ENCODE measurements at places on chromosomes 7 and 10. TPM values are rescaled to one million over a fixed set of nuclear protein-coding genes. Genes with fewer than 3 reads are reported as not detected.

Gene TRPV6
- not detected for total RNA-seq

Gene XPNPEP1
- 83.2 TPM for total RNA-seq

Gene PAPOLB
- 0.05 TPM for total RNA-seq

Gene EPHB6
- 29.1 TPM for total RNA-seq

Gene PTN
- total RNA-seq = not detected

Gene FUOM
- total RNA-seq = 11.9 TPM

Gene CHN2
- total RNA-seq = 2.4 TPM

Gene ABHD11
- total RNA-seq = 15.6 TPM

Gene MYH16
- not detected for total RNA-seq

DNA sequence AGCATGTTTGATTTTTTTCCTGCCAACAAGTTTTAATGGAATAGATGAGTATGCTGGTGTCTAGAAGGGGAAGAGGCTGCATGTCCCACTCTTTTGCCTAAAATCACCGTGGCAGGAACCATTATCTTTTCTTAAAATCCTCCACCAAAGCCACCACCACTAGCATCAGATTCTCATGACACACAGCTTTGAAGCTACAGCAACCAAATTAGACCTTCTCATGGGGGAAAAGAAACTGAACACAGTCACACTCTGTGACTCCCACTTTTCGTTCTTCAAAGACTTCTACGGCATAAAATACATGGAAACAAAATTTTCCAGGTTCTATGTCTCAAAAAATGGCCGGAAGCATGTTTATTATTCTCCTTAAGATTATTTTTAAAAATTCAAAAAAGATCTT lies 81.8 kb downstream of the SGMS1 start:
- H3K4me3 ChIP-seq = no peak overlapping the region
- DNase-seq = no peak
- no peak overlapping the region for H3K27ac ChIP-seq
- peaks cover 71% of the 10 kb centered on the region for H3K4me1 ChIP-seq
- H3K36me3 ChIP-seq = peaks cover 6% of the 10 kb centered on the region

- peak; percentile 53 for DNase-seq
- H3K4me3 ChIP-seq = no peak overlapping the region
- H3K36me3 ChIP-seq = peaks cover 1% of the 10 kb centered on the region
- no peaks in the 10 kb centered on the region for H3K27me3 ChIP-seq
Measured at GRCh38 chr10:103745341-103746247, 109.8 kb downstream of the SH3PXD2A start.

GRCh38 chr10:101839416-101840063 lies 4.1 kb downstream of the KCNIP2 start:
- peak overlapping the region; percentile 73 for H3K4me3 ChIP-seq
- H3K27me3 ChIP-seq = peaks cover 23% of the 10 kb centered on the region
- no peaks in the 10 kb centered on the region for H3K36me3 ChIP-seq
- H3K4me1 ChIP-seq = peaks cover 60% of the 10 kb centered on the region
- H3K27ac ChIP-seq = no peak overlapping the region

GRCh38 chr7:74479066-74479781 lies 25.5 kb downstream of the GTF2IRD1 start:
- no peak overlapping the region for H3K4me3 ChIP-seq
- peaks cover 3% of the 10 kb centered on the region for H3K27me3 ChIP-seq
- H3K4me1 ChIP-seq = no peaks in the 10 kb centered on the region
- no peak overlapping the region for H3K27ac ChIP-seq

- H3K4me1 ChIP-seq = no peaks in the 10 kb centered on the region
- no peak for DNase-seq
- H3K27ac ChIP-seq = no peak overlapping the region
- peaks cover 3% of the 10 kb centered on the region for H3K27me3 ChIP-seq
Measured at GRCh38 chr10:3397231-3397630, 224.6 kb upstream of the PITRM1 start.

DNA sequence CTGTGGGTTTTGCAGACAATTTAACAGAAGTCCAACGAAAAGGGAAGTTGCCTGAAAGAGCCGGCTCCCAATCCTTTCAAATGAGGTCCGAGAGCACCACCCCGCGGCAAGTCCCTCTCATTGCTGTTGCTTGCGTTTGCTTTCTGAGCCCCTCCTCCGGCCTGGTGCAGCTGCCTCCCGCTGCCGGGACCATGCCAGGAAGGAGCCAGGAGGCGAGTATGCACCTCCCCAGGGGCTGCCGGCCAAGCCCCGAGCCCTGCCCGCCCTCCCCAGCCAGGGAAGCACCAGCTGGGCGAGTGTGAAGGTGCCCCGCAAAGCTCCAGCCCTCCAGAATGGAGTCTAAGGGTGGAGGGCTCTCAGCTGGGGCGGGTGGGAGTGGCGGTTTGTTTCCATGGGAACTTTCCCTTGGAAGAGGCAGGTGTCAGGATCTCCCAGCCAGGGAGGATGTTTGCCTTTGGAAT lies 25.8 kb upstream of the PPP2R2D start:
- no peaks in the 10 kb centered on the region for H3K36me3 ChIP-seq
- peaks cover 7% of the 10 kb centered on the region for H3K27me3 ChIP-seq
- H3K4me1 ChIP-seq = peaks cover 1% of the 10 kb centered on the region
- peak; percentile 70 for DNase-seq
- no peak overlapping the region for H3K27ac ChIP-seq

GRCh38 chr7:12389089-12389700 lies 14.5 kb downstream of the VWDE start:
- no peak overlapping the region for H3K27ac ChIP-seq
- H3K4me1 ChIP-seq = no peaks in the 10 kb centered on the region
- DNase-seq = peak; percentile 58
- no peaks in the 10 kb centered on the region for H3K27me3 ChIP-seq
- no peak overlapping the region for H3K4me3 ChIP-seq

GRCh38 chr10:71343392-71343773 lies 24.3 kb downstream of the SLC29A3 start:
- no peak overlapping the region for H3K4me3 ChIP-seq
- H3K27me3 ChIP-seq = no peaks in the 10 kb centered on the region
- DNase-seq = no peak
- no peak overlapping the region for H3K27ac ChIP-seq

DNA sequence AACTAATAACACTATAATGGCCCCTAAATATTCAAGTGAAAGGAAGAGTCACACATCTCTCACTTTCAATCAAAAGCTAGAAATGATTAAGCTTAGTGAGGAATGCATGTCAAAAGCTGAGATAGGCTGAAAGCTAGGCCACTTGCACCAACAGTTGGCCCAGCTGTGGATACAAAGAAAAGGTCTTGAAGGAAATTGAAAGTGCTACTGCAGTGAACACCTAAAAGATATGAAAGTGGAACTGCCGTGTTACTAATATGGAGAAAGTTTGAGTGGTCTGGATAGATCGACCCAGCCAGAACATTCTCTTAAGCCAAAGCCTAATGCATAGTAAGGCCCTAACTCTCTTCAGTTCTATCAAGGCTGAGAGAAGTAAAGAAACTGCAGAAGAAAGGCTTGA lies 12.1 kb upstream of the SNX13 start:
- peak overlapping the region; percentile 50 for H3K4me3 ChIP-seq
- DNase-seq = peak; percentile 30
- peaks cover 19% of the 10 kb centered on the region for H3K4me1 ChIP-seq

GRCh38 chr10:46046261-46046660 lies at the start of gene MSMB:
MSMB (minus strand) TSS chr10:46046269; CDS start chr10:46046237, 32 bp downstream.
- H3K4me3 ChIP-seq = no peak within 1 kb of the TSS
- H3K27ac ChIP-seq = no peak within 1 kb of the TSS
- DNase-seq = no peak
- H3K27me3 ChIP-seq = peaks cover 11% of the 10 kb centered on the region
- no peaks in the 10 kb centered on the region for H3K4me1 ChIP-seq

DNA sequence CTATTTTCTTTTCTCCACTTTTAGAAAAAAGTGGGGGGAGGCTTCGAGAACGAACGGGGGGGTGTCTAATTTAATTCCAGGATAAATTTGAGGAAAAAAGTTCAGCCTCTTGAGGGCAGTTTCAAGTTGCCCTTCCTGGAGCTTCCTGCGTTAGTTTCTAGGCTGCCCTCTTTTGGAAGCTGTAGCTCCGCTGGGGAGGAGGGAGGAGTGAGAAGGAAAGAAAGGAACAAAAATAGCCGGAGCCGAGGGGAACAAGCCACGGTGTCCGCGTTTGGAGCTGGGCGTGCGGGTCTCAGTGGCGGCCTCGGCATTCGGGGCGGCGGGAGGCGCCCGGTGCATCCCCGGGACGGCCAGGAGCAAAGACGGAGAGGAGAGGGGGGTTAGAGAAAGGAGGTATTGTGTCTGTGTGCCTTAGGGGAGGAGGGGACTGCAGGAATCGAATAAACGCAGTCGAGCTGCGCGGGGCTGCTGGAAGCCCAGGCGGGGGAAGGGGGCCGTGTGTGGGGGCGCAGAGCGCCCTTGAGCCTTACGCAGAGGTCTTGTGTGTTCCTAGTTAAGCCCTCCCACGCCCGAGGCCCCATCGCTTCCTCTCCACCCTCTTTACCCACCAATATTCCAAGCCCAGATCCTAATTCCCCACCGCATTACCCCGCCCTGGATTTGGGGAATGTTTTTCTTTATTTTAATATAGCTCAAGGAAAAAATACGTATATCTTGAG lies 2.0 kb upstream of the TNRC18 start:
- H3K27ac ChIP-seq = peak overlapping the region; percentile 80
- peaks cover 1% of the 10 kb centered on the region for H3K36me3 ChIP-seq
- DNase-seq = no peak
- H3K4me1 ChIP-seq = peaks cover 38% of the 10 kb centered on the region

GRCh38 chr7:31027161-31027965 lies 24.7 kb upstream of the ADCYAP1R1 start:
- no peak for DNase-seq
- peaks cover 31% of the 10 kb centered on the region for H3K4me1 ChIP-seq
- H3K27me3 ChIP-seq = no peaks in the 10 kb centered on the region
- no peak overlapping the region for H3K4me3 ChIP-seq
- no peak overlapping the region for H3K27ac ChIP-seq

DNA sequence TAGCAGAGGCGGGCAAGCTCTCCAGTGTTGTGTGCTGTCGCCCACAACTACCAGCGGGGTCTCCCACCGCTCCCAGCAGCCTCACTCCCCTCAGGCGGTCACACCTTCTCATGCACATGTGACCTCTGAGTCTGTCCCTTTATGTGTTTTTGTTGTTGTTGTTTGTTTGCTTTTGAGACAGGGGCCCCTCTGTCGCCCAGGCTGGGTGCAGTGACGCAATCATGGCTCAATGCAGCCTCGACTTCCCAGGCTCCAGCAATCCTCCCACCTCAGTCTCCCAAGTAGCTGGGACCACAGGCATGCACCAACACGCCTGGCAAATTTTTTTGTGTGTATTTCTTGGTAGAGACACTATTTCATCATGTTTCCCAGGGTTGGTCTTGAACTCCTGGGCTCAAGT lies 1.5 kb downstream of the CPSF4 start:
- H3K4me3 ChIP-seq = peak overlapping the region; percentile 98
- no peak for DNase-seq
- no peaks in the 10 kb centered on the region for H3K27me3 ChIP-seq
- peaks cover 38% of the 10 kb centered on the region for H3K4me1 ChIP-seq
- H3K36me3 ChIP-seq = peaks cover 23% of the 10 kb centered on the region

GRCh38 chr7:33666531-33666930 lies 238.8 kb upstream of the BMPER start:
- no peaks in the 10 kb centered on the region for H3K4me1 ChIP-seq
- no peak overlapping the region for H3K27ac ChIP-seq
- no peak overlapping the region for H3K4me3 ChIP-seq
- no peak for DNase-seq

- no peaks in the 10 kb centered on the region for H3K4me1 ChIP-seq
- H3K4me3 ChIP-seq = no peak overlapping the region
- no peak for DNase-seq
- peaks cover 12% of the 10 kb centered on the region for H3K27me3 ChIP-seq
Measured at GRCh38 chr7:135757719-135758411, 9.3 kb upstream of the FAM180A start.

DNA sequence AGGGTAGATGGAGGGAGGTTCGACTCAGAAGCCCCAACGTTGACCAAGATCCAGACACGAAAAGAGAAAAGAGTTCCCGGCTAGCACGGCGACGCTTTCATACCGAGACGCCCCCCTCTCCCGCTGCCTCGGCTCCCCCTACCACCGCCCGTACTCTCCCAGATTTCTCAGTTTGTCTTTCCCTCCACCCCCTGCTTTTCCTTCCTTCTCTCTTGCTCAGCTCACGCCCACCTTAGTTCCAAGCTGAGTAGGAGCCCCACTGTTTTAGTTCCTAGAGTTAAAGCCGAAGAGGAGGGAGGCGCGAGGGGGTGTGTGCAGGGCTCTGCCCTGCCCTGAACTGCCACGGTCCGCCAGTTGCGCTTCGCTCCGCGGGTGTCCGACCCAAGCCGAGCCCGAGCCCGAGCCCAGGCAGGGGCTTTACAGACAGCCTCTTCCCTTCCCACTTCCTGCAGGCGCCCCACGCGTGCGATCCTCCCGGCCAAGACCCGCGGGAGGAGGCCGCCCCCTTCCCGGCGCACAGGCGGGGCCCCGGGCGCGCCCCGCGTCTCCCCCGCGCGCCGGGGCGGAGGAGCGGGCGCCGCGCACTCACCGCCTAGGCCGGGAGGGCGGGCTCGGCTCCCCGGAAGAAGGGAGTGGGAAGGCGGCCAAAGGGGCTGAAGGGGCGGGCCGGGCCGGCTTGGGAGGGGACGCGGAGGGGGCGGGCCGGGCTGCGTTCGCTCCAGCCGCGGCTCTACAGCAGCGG lies at the start of gene EPHB6:
Gene EPHB6, plus strand, starts transcription at position 705 of the 742 bp plus-strand sequence. CDS start 8,152 bp downstream, outside the sequence.
- no peaks in the 10 kb centered on the region for H3K36me3 ChIP-seq
- peak within 1 kb of the TSS; percentile 88 for H3K4me3 ChIP-seq
- H3K27ac ChIP-seq = peak within 1 kb of the TSS; percentile 87
- H3K27me3 ChIP-seq = peaks cover 6% of the 10 kb centered on the region

DNA sequence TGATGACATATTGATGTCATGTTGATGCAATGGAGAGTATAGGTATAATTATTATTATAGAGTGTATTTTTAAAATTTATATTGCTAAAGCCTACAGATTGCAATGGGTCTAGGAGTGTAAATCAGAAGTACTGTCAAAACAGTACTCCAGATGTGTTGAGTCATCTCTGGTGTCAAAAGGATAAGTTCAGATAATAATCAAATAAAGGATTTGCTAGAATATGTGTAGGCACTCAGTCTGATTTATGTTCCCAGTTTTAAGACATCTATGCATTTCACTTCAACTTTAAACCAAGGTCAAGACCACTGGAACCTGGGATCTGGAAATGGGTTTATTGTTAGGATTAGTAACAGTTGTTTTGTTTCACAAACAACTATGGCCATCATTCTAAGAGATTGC lies 342.3 kb upstream of the BMPER start:
- H3K27ac ChIP-seq = no peak overlapping the region
- no peaks in the 10 kb centered on the region for H3K36me3 ChIP-seq
- H3K4me1 ChIP-seq = no peaks in the 10 kb centered on the region
- no peak overlapping the region for H3K4me3 ChIP-seq
- no peaks in the 10 kb centered on the region for H3K27me3 ChIP-seq
- DNase-seq = no peak

DNA sequence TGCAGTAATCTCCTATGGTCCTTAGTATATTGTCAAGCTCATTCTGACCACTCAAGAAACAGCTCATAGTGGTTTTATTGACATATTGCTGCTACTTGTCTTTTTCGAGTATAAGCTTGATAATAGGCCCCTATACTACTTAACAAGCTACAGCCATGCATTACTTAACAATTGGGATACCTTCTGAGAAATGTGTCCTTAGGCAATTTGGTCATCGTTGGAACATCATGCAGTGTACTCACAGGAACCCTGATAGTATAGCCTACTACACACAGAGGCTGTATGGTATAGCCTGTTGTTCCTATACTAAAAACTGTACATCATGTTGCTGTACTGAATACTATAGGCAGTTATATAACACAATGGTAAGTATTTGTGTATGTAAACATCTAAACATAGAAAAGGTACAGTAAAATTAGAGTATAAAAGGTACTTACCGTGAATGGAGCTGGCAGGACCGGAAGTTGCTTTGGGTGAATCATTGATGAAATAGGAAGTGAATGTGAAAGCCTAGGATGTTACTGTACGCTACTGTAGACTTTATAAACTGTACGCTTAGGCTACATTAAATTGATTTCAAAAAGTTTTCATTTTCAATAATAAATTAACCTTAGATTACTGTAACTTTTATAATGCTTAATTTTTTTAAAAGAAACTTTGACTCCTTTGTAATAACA lies 160.9 kb downstream of the LRRC4 start:
- H3K36me3 ChIP-seq = peaks cover 22% of the 10 kb centered on the region
- H3K4me1 ChIP-seq = peaks cover 7% of the 10 kb centered on the region
- no peak overlapping the region for H3K27ac ChIP-seq

Data from activated CD4-positive, alpha-beta T cell treated with anti-CD3 and anti-CD28 coated beads, Interleukin-2, amount 10 ng/mL, durations not matched to agents 7 days and 5 days (primary cell).